ENCODE measurements at places on chromosomes 16 and 17.

DNA sequence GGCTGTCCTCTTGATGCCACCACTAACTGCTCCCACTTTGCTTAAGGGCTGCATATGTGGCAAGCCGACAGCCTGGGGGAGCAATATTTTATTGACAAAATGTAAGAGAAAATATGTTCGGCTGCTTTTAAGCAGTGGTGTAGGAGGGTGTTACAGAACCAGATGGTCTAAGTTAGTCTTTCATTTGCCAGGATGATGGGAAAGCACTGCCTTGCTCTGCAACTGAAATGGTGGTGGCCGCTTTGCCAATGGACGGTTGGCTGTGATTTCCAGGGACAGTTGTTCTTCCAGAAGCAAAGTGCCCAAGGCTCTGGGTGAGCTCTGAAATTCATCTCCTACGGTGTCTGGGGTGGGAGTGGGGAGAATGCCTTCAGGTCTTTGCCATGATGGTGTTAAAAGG is 469.3 kb downstream of the TOX3 start:
- no peak for DNase-seq

- no peak for DNase-seq
Measured at GRCh38 chr16:64589836-64590235, 532.0 kb downstream of the CDH11 start.

DNA sequence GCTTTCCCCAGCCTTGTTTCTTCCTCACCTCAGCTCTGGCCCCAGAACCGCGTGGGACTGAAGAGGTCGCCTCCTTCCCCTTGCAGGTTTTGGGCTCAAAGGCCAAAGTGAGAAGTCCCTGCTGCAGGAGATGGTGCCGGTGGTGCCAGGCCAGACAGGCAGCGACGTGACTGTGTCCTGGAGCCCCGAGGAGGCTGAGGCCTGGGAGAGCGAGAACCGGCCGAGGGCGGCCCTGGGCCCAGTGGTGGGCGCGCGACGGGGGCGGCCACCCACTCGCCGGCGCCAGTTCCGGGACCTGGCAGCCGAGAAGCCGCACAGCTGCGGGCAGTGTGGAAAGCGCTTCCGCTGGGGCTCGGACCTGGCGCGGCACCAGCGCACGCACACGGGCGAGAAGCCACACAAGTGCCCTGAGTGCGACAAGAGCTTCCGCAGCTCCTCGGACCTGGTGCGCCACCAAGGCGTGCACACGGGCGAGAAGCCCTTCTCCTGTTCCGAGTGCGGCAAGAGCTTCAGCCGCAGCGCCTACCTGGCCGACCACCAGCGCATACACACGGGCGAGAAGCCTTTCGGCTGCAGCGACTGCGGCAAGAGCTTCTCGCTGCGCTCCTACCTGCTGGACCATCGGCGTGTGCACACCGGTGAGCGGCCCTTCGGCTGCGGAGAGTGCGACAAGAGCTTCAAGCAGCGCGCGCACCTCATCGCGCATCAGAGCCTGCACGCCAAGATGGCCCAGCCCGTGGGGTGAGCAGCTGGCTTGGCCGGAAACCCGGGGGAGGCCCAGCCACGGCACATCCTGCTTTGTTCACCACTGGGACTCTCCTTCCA is 6.0 kb downstream of the ZNF213 start:
- DNase-seq = no peak

DNA sequence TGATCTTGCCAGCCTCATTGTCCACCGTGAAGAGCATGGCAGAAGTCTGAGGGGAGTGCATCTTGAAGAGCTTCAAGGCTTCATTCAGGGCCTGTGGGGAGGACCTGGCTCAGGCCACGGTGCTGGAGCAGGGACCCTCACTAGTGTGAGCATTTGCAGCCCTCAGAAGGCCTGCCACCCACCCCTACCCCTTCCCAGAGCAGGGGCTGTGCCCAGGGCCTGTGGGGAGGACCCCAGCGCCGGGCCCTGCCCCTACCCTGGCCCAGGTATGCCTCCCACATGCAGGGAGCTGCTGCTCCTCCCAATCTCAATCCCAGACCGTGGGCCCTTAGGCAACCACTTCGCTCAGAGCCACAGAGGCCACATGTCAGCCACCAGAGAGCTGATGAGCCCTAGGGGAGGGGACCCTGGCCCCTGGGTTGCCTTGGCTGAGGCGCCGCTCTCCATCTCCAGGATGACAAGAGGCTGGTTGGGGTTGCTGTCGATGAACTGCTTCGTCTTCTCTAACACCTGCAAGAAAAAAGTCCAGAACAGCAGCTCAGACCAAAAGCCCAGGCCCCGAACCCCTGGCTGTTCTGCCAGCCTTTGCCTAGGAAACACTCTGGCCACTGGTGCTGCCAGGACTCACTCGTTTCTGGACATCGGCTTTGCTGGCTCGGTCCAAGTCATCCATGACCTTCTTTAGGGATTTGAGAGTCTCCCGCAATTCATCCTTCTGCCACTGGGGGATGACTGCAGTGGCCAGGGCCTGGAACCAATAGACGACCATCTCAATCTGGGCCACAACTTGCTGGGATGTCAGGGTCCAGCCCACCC is 1.8 kb upstream of the EXOSC6 start:
- DNase-seq = no peak

- no peak for DNase-seq
Measured at GRCh38 chr17:48244814-48245213, 137.2 kb downstream of the SNX11 start.

GRCh38 chr17:81717049-81717765 is 5.1 kb downstream of the SLC25A10 start:
- DNase-seq = no peak

DNA sequence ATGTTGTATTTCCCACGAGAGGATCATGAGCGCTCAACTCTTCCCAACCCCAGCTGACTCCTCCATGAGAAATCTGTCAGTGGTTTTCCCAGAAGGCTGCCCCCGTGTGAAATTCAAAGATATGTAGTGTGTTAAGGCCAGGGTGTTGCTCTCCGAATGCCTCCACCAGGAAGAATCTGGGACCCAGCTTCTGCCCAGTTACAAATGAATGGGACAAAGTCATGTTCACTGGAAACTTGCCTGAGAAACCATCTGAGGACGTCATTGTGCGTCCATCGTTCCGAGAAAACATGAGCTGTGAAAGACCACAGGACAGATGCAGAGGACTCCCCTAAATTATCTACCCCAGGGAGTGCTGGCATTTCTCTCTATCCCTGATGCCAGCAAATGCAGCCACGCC is 86.0 kb downstream of the AIPL1 start:
- DNase-seq = no peak

GRCh38 chr17:40457369-40457768 is 14.1 kb downstream of the IGFBP4 start:
- no peak for DNase-seq

GRCh38 chr17:34755981-34756636 is 176.7 kb downstream of the TMEM132E start:
- no peak for DNase-seq

DNA sequence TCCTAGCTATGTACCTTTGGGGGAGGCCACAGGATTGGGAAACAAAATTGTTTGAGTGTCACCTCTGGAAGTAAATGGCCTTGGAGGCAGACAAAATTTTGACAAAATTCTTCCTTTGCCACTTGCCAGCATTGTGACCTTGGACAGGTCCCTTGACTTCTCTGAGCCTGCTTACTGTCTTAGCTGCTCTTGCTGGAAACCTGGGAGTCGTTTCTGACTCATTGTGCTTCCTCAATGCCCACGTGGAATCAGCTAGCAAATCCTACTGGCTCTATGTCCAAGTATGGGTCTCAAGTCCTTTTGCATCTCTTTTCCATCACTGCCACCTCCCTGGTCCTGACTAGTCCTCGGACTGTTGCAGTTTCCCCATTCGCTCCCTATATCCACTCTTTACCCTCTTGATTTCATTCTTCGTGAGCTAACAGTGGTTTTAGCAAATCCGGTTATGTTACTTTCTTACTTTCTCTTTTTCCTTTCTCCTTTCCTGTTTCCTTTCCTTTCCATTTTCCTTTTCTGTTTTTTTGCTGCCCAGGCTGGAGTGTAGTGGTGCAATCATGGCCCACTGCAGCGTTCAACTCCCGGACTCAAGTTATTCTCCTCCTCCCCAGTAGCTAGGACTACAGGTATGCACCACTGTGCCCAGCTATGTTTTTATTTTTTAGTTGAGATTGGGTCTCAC is 68.1 kb upstream of the LGALS9 start:
- DNase-seq = no peak

- DNase-seq = no peak
Measured at GRCh38 chr16:84069540-84069939, 26.9 kb upstream of the SLC38A8 start.

DNA sequence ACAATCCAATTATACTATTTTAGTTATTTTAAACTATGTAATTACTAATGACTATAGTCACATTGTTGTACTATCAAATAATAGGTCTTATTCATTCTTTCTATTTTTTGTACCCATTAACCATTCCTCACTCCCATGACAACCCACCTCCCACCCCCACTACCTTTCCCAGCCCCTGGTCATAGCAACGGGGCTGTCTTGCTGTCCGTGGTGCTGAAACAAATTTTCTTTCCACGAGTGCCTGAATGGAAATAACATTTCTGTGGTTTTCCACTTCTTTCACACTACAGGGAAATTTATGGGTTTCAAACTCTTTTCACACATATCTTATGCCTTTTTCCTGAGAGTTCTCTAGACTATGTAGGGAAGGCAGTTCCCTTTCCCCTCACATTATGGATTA is 326.6 kb downstream of the PHKB start:
- DNase-seq = no peak
